ENCODE measurements at places on chromosomes 2 and 18.

GRCh38 chr2:134667081-134667480, 51.7 kb downstream of the TMEM163 start:
- no peak for DNase-seq

- no peak for DNase-seq
These were observed 12.1 kb downstream of the ST8SIA3 start for GRCh38 chr18:57364460-57364859.

- DNase-seq, result peak; percentile 66
These were observed 318.8 kb upstream of the THUMPD2 start for GRCh38 chr2:40097691-40098385.

DNA sequence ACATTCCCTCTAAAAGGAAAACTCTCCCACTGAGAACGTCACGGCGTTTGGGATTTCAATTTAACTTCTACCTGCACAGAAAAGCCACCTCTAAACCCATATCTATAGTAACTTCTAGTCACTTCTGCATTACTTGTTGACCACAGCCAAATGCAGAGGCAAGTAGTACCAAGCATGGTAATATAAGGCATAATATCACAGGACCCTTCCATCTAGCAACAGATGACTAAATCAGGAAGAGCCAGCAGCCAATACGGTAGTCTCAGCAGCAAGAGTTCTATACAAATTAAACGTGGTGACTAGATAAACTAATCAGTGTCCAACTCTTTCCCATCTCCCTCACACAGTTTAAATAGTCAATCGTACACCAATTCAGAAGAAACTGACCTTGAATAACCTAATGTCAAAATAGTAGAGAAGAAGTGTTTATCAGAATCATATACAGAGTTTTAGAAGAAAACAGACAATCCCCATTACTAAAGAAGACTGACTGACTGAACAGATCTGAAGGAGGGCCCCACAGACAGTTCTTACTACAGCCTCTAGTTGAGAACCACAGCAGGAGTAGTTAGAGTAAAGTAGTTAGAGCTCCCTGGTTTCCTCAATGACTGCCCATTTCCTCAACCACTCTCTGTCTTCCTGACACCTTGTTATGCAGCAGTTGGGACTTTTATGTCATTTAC, 30.0 kb downstream of the MEMO1 start:
- DNase-seq, result peak; percentile 30

DNA sequence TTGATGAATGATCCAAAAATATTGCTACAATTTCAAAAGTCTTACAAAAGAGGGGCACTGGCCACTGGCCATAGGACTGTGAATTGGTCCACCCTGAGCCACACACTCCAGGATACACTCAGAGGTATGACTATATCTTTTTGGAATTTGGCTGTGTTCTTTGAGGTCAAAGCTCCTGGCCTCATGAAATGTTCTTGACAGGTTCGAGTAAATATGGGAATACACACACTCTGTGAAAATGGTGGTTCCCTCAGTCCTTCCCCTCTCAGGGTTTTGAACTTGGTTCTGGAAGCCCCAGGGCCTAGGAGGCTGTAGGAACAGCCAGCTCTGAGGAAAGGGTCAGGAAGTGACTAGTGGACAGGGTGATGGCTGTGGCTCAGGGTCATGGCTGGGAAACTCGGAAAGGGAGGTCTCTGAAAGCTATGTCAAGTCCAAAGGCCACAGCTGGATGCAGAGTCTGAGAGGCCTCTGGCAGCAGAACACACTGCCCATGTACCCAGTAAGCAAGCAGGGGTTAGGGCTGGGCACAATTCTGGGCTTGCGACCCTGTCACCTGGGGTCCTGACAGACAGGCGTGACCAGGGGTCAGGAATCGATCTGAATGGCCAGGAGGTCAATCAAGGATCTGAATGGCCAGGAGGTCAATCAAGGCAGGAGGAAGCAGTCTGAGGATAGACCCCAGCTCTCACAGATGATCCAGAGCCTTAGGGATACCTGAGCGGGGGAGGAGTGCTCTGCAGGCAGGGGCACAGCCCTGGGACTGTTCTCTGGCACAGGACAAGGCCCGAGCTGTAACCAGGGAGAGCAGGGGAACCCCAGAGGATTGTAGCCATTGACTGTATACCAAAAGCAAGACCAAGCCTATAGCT, 223.4 kb upstream of the SMAD2 start:
- DNase-seq, result peak; percentile 80

GRCh38 chr2:72211777-72212485, 64.3 kb upstream of the CYP26B1 start:
- peak; percentile 89 for DNase-seq

GRCh38 chr2:122341007-122341406, 585.6 kb downstream of the TSN start:
- peak; percentile 81 for DNase-seq

GRCh38 chr2:134392442-134393074, 138.7 kb downstream of the MGAT5 start:
- DNase-seq, result no peak

GRCh38 chr2:16494836-16495508, 170.7 kb downstream of the CYRIA start:
- no peak for DNase-seq

DNA sequence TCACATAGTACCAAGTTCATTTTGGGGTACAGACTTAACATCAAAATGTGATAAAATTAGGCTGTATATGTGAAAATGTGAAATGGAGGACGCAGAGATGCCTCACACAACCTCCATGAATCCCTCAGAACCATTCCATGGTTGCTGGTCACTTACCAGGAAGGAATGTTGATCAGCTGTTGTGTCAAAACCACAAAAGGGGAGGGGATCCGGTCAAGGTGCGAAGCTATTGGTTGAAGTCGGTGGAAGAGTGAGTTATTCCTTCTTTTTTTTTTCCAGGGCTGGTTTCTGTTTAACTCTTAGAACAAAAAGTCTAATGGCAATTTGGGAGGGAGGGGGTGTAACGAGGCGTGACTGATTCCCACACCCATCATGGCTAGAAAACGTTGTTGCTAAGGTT, 32.3 kb upstream of the REG3A start:
- DNase-seq, result no peak

DNA sequence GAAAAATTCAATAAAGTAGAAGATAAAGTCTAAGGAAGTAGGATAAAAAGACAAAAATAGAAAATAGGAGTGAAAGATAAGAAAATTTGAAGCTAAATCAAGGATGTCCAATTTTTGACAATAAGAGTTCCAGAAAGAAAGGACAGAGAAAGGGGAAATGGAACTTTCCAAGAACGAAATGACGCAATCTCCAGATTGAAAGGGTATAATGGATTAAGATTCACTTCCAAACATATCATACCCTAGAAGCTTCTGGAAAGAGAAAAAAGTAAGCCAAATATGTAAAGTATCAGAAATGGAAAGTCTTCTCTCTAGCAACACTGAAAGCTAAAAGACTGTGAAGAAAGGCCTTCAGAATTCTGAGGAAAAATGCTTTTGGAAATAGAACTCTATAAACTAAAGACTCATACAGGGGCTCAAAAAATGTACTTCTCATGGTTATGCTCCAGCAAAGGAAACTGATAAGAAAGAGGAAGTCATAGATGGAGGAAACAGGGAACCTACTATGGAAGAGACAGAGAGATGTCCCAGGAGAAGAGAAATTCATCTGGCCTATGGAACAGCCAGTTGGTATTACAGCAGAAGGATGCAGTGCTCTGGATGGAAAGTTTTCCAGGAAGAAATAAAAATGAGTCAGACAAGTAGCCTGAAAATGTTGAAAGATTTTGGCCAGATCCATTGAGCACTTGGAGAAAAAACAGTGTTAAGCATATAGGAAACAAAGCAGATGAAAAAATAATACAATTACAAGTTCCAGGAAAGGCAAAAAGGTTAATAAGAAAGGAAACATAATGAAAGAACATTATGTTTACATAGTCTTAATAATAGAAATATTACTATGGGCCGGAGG, 20.1 kb downstream of the CASP8 start:
- no peak for DNase-seq

- peak; percentile 7 for DNase-seq
These were observed 264.3 kb downstream of the TXNL1 start for GRCh38 chr18:56374007-56374655.

- no peak for DNase-seq
These were observed 100.8 kb upstream of the MAP2 start for GRCh38 chr2:209322905-209323512.

DNA sequence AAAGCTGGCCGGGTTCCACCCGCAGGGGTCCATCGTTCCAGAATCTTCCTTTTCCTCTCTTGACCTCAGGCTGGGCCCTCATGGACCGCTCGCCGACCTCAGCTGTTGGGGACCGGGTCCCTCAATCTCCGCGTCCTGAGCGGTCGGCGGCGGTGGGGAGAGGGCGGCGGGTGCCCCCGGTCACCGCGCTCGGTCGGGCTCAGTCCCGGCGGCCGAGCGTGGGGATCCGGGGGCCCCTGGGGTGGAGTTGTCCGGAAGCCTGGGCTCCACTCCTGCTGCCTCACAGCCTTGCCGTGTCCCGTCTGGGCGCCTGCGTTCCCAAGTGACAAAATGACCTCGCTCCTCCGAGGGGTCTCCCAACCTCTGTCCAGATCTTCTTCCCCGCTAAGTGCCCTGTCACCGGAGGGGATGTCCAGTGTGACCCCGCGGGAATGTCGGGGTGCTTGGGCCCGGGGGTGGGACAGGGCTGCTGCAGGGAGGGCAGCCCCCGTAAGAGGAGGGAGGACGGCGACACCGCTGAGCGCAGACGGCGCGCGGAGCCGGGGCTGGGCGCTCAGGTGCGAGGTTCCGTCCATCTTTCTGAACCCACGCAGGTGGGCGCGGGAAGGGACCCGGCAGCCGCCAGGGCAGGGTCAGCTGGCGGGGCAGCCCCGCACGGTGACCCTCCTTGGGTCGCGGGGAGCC, 16.0 kb upstream of the E2F6 start:
- no peak for DNase-seq

DNA sequence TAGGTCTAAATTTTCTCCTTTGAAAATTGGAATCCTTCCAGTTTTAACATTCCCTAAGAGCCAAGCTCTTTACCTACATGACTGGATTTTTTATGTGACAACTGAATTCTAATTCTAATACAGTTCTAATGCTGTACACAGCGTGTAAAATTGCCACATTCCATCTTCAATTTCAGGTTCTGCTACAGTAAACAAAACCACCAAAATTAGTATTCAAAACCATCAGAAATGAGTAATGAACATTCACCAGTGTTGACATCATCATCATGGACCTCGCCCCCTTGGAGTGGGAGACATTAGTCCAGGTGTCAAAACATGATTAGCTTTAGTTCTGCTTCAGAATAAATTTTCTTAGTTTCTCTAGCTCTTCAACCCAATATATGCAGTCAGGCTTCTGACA, 133.6 kb downstream of the MBD2 start:
- DNase-seq, result peak; percentile 71

Measured in astrocyte of the hippocampus (primary cell).